Inflammatory macrophage (primary cell): ENCODE measurements at places on chromosomes 3 and 15.

- DNase-seq = peak; percentile 24
Observed at GRCh38 chr15:42035435-42035761, 14.6 kb upstream of the PLA2G4E start.

DNA sequence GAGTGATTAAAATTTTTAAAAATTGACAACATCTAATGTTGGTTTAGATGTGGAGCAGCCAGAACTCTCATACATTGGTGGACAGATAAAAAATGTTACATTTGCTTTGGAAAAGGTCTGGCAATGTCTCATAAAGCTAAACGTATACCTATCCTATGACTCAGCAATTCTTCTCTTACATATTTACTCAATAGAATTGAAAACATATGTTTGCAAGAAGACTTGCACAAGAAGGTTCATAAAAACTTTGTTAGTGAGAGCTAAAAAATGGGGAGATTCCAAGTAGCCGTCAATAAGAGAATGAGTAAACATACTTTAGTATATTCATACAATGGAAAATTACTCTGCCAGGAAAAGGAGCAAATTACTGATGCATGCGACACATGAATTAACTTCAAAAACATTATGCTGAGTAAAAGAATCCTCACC lies 30.0 kb downstream of the MASP1 start:
- DNase-seq = no peak

DNA sequence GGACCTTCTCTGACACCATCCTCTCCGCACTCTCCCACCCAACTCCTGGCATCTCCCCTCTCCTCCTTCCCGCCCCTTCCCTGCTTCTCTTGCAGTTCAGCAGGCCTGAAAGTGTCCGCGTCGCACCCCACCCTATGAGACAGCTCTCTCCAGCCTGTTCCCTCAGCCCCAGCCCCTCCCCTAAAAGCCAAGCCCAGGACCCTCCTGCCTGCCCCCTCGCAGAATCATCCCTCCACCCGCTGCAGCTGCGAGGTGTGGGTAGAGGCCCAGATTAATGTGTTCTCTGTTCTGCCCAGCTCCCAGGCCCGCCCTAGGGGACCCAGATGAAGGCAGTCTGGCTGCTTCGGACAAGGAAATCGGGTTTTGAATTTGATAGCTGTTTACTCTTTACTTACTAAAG lies 410 bp downstream of the PRR23E start:
- DNase-seq = no peak

- peak; percentile 54 for DNase-seq
Observed at GRCh38 chr3:100710261-100710968, 1.1 kb downstream of the TFG start.

- no peak for DNase-seq
Observed at GRCh38 chr3:124771083-124771445, 40.8 kb downstream of the UMPS start.

- no peak for DNase-seq
Observed at GRCh38 chr3:170128259-170128976, 53.1 kb downstream of the PHC3 start.

DNA sequence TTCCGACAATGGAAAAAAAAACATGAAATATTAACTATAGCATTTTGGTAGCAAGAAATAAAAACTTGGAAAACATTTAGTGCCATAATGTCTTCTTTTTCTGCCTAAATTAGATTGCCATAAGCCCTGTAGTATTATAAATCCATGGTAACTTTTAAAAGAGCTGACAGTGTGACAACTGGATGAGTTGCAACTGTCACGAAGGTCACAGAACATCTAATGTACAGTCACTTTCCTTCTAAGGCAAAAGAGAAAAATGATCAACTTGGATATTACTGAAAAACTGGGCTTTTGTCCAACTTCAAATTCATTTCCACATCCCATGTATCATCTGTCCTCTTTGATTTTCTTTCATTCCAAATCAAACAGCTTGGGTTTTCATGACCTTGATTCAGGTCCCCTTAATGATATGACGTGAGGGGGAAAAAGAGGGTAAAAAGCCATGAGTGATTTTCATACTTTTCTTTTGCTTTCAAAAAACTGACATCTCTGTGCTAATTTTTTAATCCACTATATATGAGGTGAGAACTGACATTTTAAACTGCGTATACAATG lies 602 bp downstream of the CPB1 start:
- DNase-seq = no peak

- DNase-seq = no peak
Observed at GRCh38 chr3:21705769-21706168, 45.2 kb downstream of the ZNF385D start.
